ENCODE measurements at places on chromosomes 7 and 10.

- no peak for DNase-seq
These were observed 124.4 kb downstream of the EMX2 start for GRCh38 chr10:117666965-117667364.

DNA sequence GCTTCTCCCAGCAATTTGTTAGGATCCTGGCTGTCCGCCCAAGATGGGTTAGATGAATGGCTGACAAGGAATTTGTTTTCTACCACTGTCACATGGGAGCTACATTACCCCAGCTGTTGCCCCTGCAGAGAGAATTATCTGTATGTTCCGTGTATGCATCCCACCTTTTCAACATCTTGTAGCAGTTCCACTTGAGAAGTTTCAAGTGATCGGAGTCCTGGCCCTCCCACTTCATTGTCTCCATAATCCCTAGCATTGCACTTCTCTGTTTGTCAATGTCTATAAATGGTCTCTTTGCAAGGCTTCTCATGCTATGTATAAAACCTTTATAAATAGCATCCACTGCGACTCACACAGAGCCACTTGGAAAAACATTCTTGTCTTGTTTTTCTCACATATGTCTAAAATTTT, 972.5 kb downstream of the CNTNAP2 start:
- DNase-seq, result no peak

DNA sequence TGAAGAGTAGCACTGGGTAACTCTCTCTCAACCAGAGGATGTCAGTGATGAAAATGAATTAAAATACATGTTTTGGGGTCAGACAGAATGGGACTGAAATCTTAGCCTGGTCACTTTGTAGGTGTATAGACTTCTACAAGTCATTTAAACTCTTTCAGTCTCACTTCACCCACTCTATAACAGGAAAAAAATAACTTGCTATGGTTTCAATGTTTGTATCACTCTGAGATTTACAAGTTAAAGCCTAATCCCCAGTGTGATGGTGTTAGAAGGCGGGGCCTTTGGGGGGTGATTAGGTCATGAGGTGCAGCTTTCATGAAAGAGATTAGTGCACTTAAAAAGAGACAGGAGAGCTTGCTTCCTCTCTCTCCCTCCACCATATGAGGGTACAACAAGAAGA, 134.8 kb downstream of the INHBA start:
- DNase-seq, result no peak

DNA sequence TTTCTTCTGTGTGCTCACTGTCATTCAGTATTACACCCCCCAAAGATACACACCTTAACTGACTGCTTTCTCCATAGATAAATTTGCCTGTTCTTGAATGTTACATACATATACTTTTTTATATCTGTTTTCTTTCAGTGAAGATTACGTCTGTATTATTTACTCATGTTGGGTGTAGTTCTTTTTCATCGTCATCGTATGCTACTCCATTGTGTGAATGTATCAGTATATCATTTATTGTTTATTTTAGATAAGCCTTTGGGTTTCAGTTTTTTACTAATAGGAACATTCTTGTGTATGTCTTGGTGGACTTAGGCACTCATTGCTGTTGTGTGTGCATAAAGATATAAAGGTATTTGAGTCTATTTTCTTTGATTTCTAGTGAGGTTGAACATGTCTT, 64.4 kb downstream of the SEPTIN7 start:
- no peak for DNase-seq

DNA sequence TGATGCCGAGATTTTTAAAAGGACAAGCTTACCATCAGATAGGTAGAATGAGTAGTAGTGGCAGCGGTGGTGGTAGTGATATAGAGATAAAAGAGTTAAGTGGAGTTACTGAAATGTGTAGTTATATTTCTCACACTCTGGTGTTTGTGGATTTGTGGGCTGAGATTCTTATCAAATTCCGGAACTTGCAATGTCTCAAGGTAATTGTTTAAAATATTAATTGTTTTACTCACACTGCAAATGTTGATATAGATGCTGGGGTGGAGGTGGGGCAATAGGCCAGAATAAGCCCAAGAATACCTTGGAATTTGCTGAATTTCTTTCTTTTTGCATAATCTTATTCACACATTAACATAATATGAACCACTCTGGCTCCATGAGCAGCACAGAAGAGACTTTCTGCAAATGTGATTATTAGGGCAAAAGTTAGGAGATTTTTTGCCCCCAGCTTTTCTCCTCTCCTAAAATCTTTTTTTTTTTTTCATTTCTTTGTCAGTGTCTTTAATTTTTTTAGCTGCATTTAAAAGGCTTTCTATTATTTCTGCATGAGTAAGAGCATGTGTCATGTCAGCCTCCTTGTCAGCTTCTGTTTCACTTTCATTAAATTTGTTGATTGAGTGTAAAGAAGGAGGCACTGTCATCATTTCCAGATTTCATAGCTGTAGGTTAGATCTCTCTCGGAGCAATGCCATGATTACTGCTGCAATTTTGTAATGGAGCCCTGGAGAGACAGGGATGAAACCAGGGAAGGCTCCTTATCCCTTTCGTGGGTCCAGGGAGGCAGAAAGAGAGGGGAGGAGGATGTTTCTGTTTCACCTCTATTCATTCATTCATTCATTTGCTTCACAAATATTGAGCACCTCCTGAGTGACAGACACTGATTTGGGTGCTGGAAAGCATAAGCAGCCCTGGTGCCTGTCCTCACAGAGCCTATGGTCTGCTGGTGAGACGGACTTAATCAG, 13.1 kb upstream of the SGMS1 start:
- no peak for DNase-seq

GRCh38 chr10:91879515-91880170, 29.6 kb downstream of the FGFBP3 start:
- no peak for DNase-seq

DNA sequence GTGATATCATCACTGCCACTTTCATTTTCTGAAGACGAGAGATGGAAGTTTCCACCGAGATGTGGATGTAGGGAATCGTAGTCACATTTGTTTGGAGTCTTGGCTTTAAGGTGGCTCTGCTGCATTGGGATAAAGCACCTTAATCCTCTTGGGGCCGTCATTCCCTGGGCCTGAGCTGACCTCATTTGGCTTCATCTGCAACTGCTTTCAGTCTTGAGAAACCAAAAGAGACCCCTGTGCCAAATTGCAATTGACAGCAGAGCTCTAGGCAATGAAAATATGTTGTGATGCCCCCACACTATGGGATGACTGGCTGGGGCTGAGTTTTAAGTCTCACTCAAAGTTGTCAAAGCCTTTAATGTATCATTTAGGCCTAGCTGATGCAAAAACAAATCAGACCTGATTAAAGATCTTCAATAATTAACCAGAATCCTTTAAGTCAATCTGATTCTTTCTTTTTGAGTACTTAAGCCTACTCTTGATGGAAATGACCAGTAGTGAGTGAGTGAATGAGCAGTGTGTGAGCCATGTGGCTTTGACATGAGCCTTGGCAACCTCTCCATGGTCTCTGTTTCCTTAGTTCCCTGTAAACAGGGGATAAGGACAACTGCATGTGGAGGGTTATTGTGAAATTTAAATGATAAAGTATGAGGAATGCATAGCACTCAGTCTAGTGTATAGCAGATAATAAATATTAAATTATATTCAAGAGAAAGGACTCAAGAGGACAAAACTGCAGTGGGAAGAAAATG, 155.0 kb downstream of the BMPER start:
- DNase-seq, result no peak

DNA sequence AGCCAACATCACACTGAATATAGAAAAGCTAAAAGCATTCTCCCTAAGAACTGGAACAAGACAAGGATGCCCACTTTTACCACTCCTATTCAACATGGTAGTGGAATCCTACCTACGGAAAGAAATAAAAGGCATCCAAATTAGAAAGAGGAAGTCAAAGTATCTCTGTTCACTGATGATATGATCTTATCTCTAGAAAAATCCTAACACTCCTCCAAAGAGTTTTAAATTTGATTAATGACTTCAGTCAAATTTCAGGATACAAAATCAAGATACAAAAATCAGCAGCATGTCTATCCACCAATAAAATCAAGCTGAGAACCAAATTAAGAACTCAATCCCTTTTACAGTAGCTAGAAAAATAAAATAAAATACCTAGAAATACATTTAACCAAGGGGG, 35.3 kb upstream of the TNKS2 start:
- no peak for DNase-seq

- DNase-seq, result no peak
These were observed 12.4 kb upstream of the FZD1 start for GRCh38 chr7:91251877-91252276.

- no peak for DNase-seq
These were observed 50.5 kb downstream of the CSGALNACT2 start for GRCh38 chr10:43188702-43189101.

Data from SK-MEL-5 (cell line).